ENCODE measurements at places on chromosomes 2 and 18.

GRCh38 chr2:20130160-20130560 is 78.7 kb upstream of the LAPTM4A start:
- no peak for DNase-seq

DNA sequence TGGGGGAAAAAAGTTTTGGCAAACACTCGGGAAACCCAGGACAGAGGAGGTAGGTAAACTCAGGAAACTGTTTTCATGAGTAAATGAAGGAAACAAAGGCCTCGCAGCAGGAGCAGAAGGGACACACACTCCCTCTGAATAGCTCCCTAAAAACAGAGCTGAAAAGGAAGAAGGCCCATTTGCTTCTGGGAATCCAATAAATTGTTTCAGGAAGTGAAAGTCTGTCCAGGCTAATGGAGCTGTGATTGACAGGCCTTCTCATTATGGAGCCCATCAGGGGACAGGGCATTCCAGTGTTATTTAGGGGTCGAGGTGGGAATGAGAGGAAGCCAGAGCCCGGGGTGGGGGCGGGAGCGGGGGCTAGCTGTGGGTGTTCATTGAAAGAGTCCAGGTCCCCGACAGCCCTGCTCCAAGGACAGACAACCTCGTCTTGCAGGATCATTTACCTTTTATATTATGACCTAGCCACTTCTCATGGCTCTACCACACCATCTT is 81.2 kb downstream of the GBX2 start:
- no peak for DNase-seq

GRCh38 chr18:25826823-25827222 is 263.6 kb downstream of the SS18 start:
- DNase-seq, result no peak

- DNase-seq, result peak; percentile 60
Measured at GRCh38 chr2:196459539-196459938, 180.0 kb upstream of the CCDC150 start.

GRCh38 chr2:12090590-12090989 is 344.2 kb downstream of the LPIN1 start:
- DNase-seq, result no peak

GRCh38 chr2:84038866-84039265 is 420.2 kb downstream of the SUCLG1 start:
- DNase-seq, result no peak

GRCh38 chr2:26477126-26477910 is 606 bp downstream of the OTOF start:
- DNase-seq, result no peak

DNA sequence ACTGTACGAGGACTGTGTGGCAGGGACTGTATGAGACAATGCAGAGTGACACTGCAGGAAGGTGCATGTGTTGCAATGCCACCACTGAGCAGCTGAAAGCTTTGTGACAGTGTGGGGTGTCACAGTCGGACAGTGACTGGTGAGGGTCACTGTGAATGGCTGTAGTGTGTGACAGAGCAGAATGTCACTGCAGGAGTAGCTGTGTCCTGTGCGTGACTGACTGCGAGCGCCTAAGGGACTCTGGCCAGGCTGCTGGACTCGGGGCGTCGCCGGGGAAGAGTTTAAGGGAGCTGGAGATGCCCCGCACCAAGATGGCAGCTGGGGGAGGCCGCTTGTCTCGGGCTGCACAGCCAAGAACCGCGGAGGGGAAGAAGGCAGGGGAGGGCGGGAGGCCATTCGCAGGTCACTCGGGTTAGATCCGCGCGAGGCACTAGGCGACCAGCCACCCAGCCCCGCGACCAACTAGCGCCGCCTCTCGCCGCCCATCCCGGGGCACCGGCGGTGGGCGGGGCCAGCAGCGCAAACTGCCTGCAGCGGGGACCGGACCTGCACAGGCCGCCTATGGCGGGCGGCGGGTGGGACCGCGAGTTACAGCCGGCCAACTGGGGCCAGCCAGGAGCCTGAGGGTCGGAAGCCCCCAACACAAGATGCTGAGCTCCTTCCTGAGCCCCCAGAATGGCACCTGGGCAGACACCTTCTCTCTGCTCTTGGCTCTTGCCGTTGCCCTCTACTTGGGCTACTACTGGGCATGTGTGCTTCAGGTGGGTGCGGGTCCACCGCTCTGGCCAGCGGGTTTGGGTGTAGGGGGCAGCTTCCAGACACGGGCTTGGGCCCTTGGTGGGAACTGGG is at the start of gene ABHD1:
Gene ABHD1, plus strand, starts transcription at position 514 of the 849 bp plus-strand sequence. Its CDS starts 134 bp downstream, at position 648.
- peak; percentile 41 for DNase-seq

DNA sequence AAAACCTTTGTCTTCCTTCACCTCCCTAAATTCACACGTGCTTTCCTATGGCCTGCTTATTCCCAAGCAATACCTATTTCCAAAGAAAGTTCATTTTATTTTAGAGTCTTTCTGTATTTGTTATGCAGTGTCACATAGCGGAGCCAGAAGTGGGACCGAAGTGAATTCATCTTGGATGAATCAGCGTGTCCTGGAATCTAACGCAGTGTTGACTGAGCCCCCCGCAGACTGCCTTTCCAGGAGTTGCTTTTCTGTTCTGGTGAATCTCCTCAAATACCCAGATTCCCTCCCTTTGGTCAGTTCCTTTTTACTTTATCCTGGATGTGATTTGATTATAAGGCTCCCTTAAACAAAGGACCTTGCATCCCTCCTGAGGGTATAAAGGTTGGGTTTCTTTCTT is 10.8 kb downstream of the ALPP start:
- DNase-seq, result no peak

- no peak for DNase-seq
Measured at GRCh38 chr2:25280051-25280687, 61.6 kb downstream of the DNMT3A start.

- no peak for DNase-seq
Measured at GRCh38 chr2:169507698-169508097, 1.8 kb upstream of the KLHL41 start.

GRCh38 chr2:16525265-16525887 is 140.3 kb downstream of the CYRIA start:
- peak; percentile 17 for DNase-seq

DNA sequence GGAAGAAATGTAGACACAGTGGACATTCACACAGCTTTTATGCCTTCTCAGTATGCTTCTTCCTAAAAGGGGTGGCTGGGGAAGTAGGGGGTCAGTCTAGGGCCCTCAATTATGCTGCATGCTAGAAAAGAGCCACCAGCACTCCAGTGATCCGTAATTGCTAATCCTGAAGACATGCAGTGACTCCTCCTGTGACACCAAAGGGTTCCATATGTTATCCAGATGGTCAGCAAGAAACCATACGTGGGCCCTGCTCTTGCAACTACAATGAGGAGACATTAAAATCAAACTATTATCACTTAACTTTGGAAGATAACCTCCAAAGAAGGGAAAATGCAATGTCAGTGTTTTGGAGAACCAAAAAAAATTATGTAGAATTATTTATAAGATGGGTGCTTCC is 143.4 kb upstream of the LYPD1 start:
- no peak for DNase-seq

- no peak for DNase-seq
Measured at GRCh38 chr18:57792631-57793301, 10.3 kb downstream of the ATP8B1 start.

DNA sequence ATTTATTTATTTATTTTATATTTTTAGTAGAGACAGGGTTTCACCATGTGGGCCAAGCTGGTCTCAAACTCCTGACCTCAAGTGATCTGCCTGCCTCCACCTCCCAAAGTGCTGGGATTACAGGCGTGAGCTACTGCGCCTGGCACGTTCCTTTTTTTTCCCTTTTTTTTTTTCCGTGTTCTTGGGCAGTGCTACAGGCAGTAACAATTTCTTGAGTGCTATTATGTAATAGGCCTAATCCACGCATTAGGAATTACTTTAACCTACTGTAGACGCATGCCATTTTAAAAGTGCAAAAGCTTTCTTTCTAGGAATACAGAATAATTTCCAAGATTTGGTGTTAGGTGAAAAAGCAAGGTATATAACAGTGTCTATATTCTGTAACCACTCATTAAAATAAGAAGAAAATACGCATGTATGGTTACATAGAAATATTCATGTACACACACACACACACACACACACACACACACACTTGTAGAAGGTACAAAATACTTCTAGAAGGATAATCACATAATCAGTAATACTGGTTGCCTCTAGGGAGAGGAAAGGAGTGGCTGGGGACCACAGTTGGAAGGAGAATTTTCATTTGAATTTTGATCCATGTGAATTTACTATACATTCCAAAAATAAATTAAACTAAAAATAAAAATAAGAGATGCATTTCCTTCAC is 92.3 kb downstream of the METTL8 start:
- DNase-seq, result no peak

DNA sequence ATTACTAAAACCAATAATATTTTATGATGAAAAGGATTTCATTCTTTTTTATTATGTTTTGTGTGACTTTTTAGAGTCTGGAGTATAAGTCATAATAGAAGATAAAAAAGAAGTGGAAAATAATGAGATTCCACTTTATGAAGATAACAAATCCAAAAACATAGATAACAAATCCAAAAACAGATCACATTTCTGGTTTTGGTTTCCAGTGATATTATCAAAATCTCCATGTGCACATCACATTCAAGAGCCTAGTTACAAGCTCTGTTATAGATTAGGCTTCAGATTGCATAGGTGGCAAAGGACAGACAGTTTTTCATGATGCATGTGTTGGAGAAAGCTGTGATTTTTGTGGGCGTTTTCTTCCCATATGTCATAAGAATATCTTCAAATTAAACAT is 648.2 kb downstream of the STK39 start:
- no peak for DNase-seq

- no peak for DNase-seq
Measured at GRCh38 chr2:252001-252602, 11.7 kb downstream of the SH3YL1 start.

GRCh38 chr2:111019381-111019780 is 101.3 kb upstream of the BCL2L11 start:
- DNase-seq, result no peak

- DNase-seq, result no peak
Measured at GRCh38 chr2:180325416-180326120, 318.5 kb upstream of the CWC22 start.

DNA sequence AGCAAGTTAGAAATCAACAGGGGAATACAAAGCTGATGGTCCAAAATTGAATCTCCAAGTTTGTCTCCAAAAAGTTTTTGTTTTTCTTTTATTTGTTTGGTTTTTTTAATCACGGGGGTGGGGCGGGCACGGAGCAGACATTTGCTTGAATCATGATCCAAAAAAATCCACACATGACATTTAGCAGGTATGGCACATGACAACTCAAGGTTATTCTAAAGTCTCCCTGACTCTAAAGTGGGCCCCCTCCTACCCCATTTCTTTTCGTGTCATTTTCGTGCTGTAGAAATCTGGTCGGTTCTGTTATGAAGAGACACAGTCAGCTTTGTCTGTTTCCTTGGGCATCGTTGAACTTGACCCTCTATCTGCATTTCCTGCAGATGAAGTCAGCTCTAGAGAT is 14.6 kb downstream of the RNU4ATAC start:
- no peak for DNase-seq

- no peak for DNase-seq
Measured at GRCh38 chr2:184004948-184005672, 593.2 kb upstream of the ZNF804A start.

GRCh38 chr2:149068225-149068995 is 29.9 kb downstream of the LYPD6B start:
- no peak for DNase-seq

GRCh38 chr2:84858937-84859336 is 21.9 kb downstream of the TRABD2A start:
- no peak for DNase-seq

DNA sequence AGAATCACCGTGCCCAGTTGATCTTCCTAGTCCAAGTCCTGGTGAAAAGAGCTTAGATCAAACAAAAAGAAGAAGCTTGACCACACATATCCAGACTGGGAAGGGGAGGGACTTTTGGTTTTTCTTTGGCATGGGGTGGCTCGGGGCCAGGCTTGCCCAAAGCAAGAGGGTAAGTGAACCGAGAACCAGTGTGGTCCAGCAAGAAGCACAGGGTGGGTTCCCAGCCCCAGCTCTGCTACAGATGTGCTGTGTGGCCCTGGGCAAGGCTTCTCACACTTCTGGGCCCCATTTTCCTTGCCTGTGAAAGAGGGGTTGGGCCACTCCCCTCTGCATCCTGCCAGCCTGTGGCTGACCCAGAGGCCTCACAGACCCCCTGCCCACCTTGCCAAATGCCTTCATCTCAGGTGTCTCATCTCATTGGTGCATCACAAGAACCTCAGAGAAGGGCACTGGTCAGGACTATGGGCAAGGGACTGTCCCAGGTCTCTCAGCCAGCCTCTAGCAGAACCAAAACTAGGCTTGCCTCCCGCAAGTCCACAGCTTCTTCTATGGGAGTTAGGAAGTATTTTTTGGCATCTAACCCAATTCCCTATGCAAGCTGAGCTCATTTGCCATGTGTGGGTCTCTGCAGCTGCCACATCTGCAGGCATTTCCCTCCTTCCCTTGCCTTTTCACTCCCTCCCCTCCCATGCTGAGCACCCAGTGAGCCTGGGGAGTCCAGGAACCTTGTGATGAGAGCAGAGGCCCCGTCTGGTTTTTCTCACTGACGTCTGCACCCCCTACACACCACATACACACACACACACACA is 6.9 kb downstream of the ATP6V1B1 start:
- DNase-seq, result no peak

DNA sequence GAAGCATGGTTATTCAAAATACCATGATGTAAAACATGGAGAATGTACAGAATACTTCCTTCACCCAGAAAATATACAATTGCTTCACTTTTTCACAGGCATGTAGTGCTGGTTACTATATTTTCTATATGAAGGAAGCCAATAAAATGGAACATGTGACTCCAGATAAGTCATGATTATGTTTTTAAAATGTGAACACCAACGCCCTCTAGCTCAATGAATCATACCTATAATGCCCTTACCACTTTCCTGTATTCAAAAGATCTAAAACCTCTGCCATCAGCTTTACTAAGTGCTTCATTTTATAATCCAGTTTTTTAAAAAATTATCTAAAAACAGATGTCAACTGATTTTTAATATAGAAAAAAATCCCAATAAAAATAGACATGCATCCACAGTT is 59.9 kb downstream of the SMAD2 start:
- no peak for DNase-seq

- no peak for DNase-seq
Measured at GRCh38 chr2:42823744-42824453, 31.5 kb upstream of the HAAO start.

DNA sequence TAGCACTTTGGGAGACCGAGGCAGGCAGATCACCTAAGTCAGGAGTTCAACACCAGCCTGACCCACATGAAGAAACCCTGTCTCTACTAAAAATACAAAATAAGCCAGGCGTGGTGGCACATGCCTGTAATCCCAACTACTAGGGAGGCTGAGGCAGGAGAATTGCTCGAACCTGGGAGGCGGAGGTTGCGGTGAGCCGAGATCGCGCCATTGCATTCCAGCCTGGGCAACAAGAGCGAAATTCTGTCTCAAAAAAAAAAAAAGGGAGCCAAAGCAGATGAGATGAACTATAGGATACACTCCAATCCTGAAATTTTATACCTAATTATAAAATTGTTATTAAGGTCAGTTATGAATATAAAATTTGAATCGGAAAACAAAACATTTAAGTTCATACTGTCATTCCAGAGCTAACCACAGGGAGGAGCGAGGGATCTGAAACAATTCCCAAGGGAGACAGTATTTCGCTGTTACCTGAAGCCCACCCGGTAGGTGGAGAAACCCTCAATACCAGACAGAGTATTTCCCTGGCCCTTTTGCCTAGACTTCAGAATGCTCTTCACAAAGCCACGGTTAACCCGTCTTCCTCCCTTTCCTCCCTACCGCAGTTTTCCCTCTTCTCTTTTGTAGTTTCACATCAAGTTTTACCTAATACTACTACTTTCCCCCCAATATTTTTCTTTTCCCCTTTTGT is 1.4 kb downstream of the PPM1G start:
- DNase-seq, result no peak

- no peak for DNase-seq
Measured at GRCh38 chr2:217218269-217219163, 358.7 kb upstream of the TNP1 start.

- DNase-seq, result no peak
Measured at GRCh38 chr2:67824186-67824585, 238.6 kb downstream of the C1D start.

Measured in GDM1 (cell line).